ENCODE measurements at places on chromosomes 5 and 9. TPM values are rescaled to one million over a fixed set of nuclear protein-coding genes. Genes with fewer than 3 reads are reported as not detected.

Gene PDE8B
- total RNA-seq: 2.4 TPM

Gene PCDHA1
- not detected for total RNA-seq

Gene NDUFA8
- 325 TPM for total RNA-seq

Gene PKD2L2
- total RNA-seq: 1.7 TPM

Gene ACTBL2
- total RNA-seq: not detected

Data from heart right ventricle (tissue), 16 donors.